Dermis microvascular lymphatic vessel endothelial cell (primary cell): ENCODE measurements at places on chromosomes 1 and 21. TPM values are rescaled to one million over a fixed set of nuclear protein-coding genes. Genes with fewer than 3 reads are reported as not detected.
A peak's percentile ranks its signal among the peaks of the same experiment; 100 is the strongest.

PGLYRP4 gene
- total RNA-seq: not detected in 2 replicates

RGSL1 gene
- not detected in 2 replicates for total RNA-seq

SELL gene
- 0.13 TPM in 2 replicates for total RNA-seq

IGSF9 gene
- not detected in 2 replicates for total RNA-seq

C1QB gene
- total RNA-seq: not detected in 2 replicates

SUSD4 gene
- under 0.01 and 0.13 TPM in 2 replicates for total RNA-seq

SSX2IP gene
- total RNA-seq: 1.3 and 1.4 TPM in 2 replicates

OR2M3 gene
- total RNA-seq: not detected in 2 replicates

FMN2 gene
- total RNA-seq: under 0.01 TPM in 1 of 2 replicates, not detected in the other

VCAM1 gene
- total RNA-seq: 0.90 and 2.9 TPM in 2 replicates

GJA5 gene
- 0.26 and 0.51 TPM in 2 replicates for total RNA-seq

LYPD8 gene
- total RNA-seq: not detected in 2 replicates

TMEM82 gene
- total RNA-seq: 0.13 TPM in 1 of 2 replicates, not detected in the other

CD2 gene
- total RNA-seq: not detected in 2 replicates

AMPD1 gene
- total RNA-seq: not detected in 2 replicates

CD1B gene
- not detected in 2 replicates for total RNA-seq

SHE gene
- 69.1 and 86.5 TPM in 2 replicates for total RNA-seq

RHD gene
- total RNA-seq: 0.13 and 0.25 TPM in 2 replicates

DNA sequence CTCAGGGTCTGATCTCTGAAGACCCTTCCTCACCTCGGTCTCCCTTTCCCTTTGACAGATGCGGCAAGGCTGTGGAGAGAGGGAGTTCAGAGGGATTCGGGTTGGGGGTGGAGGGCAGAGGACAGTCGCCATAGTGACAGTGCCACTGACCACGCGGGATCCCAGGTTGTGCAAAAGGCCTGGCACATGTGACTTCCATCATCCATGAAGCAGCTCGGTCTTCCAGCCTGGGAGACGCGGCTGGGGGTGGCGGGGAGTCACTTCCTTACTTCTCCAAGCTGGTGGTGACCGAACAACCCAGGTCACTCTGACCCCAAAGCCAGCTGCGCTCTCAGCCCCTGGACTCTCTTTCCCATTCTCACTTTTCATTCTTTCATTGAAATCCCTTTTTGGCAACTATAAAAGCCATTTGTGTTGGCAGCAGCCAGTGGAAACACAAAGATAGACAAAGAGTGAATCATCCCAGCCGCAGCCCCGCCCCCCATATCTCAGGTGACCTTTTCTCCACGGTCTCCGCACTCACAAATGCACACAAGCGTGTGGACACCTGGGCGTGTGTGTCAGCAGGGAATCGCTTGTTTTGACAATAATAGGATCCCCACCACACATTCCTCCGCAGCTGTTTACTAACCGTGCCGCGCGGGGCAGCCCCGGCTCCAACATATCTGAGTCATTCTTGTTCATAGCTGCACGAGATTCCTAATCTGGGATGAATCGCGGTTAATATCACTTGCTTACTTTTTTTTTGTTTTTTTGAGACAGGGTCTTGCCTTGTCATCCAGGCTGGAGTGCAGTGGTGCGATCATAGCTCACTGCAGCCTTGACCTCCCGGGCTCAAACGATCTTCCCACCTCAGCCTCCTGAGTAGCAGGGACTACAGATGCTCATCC lies 68.3 kb downstream of the DHRS3 start:
- peak; percentile 98 for DNase-seq

GRCh38 chr21:44551340-44551961 lies at the start of gene KRTAP10-2:
Gene KRTAP10-2 (minus strand): TSS chr21:44551505. CDS start chr21:44551458, 47 bp downstream.
- DNase-seq: no peak

DNA sequence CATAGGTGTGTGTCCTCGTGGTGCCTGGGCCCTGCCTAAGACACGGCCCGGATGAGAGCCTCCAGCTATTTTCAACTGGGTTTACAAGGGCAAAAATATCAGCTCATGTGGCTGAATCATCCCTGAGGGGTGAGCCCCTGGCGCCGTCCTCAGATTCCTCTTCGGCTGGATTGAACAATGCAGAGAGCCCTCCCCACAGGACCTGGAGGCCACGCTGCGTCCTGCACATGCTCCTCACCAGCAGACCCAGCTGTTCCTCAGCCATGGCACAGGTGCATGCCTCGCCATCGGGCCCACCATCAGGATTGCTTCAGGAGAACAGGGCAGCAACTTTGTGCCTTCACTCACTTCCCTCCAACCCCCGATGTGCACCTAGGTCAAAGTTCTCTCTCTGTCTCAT lies 35.3 kb downstream of the TFF3 start:
- DNase-seq: no peak

DNA sequence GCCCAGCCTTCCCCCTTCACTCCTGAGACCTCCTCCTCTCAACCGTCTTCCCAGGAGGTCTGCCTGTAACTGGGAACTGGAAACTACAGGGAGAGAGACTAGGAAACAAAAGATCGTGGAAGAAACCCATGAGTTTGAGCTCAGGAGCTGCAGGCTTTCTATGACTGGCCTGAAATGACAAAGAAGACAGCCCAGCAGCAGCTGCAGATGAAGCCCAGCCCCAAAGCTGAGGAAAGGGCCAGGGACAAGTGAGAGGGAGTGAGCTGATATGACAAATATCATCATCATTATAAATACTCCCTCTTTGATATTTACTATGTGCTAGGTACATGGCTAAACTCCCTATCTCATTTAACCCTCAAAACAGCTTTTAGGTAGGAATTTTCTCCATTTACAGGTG lies 142.6 kb upstream of the CTTNBP2NL start:
- no peak for DNase-seq

DNA sequence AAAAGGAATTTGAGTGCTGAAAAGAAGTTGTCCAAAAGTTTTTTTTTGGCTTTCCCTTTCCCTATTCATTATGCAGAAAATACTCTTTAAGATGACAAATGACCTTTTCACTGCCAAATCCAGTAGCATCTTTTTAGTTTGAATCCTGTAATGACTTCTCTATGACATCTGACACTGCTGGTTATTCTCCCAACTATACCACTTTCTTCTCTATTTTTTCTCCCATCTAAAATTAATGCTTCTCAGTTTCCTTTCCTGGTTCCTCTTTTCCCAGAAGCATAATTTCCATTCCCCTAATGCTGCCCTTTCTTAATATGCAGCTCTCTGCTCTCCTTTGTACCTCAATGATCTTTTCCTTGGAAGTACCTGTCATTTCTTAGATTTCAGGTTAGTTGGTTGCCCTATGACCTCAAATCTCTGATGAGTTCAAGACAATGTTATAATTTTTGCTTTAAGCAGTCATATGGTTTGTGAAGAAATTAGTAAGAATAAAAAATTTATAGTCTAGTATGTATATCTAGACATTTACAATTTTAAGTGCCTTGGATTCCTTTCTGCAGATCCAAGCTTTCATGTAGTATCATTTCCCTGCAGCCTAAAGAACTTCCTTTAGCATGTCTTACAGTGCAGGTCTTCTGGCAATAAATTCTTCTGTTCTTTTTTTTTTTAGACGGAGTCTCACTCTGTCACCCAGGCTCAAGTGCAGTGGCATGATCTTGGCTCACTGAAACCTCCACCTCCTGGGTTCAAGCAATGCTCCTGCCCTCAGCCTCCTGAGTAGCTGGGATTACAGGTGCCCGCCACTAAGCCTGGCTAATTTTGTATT lies 150.8 kb downstream of the CDC42BPA start:
- no peak for DNase-seq

GRCh38 chr21:16069178-16070112 lies 339.7 kb downstream of the USP25 start:
- no peak for DNase-seq

GRCh38 chr1:4001461-4001860 lies 101.4 kb upstream of the C1orf174 start:
- DNase-seq: no peak

DNA sequence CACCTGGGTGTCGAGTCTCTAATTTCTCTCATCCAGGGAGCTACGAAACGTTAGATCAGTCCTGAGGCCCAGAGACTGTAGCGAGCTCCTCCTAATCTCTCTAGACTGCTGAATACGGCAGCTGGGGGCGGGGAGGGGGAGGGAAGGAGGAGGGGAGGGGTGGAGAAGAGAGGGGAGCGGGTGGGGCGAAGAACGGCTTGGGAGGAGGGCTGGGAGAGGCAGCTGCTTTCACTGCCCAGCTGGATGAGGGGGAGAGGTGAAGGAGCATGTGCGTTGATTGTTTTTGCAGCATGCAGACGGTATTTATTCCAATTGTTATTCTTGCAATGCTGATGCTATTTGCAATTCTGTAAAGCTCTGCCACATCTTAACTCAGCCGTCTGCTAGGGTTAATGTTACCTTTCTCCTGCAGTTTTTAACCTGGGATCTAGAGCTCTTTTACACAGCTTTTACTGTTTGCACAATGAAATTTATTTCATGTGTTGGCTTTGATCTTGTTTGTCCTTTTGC lies 790 bp downstream of the DNAJC6 start:
- no peak for DNase-seq

DNA sequence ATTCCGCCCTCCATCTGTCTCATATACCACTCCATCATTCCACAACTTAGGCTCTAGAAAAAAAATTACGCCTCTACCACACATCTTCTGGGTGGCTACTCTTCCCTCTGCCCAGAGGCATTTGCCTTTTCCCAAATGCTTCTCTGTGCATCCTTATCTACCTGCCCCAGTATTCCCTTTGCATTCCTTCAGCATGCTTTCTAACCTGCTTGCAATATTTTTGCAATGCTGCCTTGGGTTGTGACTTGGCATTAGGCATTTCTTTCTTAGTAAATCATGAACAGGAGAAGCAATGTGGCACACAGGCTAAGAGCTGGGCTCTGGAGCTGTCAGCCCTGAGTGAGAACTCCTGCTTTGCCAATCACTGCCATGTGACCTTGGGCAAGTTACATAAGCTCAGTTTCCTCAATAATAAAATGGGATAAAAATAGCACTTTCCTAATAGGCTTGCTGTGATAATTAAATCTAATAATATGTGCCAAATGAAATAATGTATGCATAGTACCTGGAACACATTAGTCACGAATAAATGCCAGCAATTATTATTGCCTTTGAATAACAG lies 276.0 kb downstream of the ASTN1 start:
- no peak for DNase-seq

DNA sequence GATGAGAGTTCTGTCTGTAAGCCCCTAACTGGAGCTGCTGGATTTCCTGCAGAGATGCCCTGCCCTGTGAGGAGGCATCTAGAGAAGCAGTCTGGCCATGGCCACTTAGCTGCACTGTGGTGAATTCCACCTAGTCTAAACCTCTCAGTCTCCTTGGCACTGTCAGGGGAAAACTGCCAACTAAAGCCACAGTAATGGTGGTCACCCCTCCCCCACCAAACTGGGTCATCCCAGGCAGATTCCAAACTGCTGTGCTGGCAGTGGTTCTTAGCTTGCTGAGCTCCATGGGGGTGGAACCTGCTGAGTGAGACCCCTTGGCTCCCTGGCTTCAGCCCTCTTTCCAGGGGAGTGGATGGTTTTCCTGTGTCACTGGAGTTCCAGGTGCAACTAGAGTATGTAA lies 740.6 kb downstream of the RWDD3 start:
- DNase-seq: no peak

DNA sequence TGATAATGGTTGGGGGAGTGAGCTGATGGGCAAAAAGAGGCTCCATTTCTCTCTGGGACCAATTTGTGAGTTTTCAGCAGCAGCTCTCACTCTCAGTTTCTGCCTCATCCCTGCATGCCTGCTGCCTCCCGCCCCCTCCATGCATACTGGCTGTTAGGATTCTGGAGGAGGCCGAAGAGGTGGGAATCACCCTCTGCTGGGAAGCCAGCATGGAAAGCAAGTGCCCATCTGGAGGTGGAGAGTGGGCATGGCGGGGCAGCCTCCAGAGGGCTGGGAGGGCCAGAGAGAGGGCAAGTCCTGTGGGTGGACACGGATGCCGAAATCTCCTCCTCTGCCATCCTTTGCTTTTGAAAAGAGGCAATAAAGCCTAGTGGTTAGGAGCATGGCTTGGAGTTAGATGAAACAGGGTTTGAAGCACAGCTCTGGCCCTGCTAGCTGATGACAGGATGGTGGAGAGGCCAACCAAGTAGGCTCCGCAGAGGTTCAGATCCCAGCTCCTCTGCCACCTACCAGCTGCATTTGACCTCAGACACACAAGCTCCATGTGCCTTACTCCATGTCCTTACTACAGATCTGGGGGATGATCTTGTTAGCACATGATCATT lies 113.4 kb downstream of the GRIK3 start:
- DNase-seq: no peak

- peak; percentile 45 for DNase-seq
Measured at GRCh38 chr1:15020943-15021745, 132.4 kb upstream of the TMEM51 start.

DNA sequence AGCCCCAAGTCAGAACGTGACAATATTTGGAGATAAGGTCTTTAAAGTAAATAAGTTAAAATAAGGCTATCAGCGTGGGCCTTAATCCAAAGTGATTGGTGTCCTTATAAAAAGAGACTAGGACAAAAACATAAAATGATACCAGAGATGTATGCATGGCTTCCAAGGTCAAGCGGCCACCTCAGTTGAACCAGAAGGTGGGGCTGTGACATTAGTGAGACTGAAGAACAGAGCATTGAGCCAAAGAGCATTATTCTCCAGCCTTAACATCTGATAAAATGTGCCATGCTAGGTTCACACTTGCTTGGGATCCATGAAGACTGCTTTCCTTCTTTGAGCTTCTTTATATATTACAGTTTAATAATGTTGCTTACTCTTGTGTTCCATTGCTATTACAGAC lies 554.6 kb downstream of the PLA2G4A start:
- no peak for DNase-seq

DNA sequence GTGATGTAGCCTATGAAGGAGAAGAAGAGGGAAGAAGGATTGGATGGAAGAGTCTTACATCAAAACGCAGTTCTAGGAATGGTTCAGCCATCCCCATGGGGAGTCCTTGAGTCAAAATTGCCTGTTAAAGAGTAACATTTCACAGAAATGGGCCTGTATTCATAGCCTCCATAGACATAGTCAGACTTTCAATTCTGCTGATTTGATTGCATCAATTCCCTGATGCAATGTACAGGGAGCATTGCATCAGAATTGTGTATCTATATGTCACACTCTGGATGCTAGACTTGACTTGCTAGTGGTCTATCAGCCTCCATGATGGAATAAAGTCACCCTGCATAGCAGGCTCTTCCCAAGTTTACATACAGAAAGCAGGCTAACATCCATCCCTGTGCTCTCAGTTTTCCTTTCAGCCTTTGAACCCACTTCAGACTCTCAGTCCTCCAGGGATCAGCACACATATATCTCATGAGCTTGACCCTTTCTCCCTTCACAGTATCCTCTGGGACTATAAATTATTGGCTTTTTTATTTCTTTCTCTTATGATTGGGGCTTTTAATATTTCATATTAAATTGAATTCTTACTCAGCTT lies 1111.7 kb upstream of the B3GALT2 start:
- DNase-seq: no peak

DNA sequence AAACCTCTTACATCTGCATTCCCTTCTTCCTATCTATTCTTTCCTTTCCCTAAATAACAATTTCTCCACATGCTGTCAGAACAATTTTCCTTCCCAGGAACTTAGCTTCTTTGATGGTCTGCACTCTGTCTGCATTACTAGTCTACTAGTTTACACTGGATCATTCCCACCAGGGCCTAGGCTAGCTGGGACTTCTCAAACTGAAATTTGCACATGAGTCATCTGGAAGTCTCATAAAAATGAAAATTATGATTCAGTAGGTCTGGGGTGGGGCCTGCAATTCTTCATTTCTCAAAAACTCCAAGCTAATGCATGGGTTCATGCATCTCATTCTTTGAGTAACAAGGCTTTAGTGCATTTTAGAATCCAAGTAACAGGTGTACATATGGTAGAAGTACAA lies 74.2 kb downstream of the GABPA start:
- DNase-seq: no peak

- no peak for DNase-seq
Measured at GRCh38 chr1:230894664-230895063, 26.3 kb upstream of the C1orf198 start.

GRCh38 chr21:41600556-41600955 lies 92.6 kb upstream of the TMPRSS2 start:
- no peak for DNase-seq
